ENCODE measurements at places on chromosomes 2 and 18.

- DNase-seq = no peak
Measured at GRCh38 chr2:181999911-182000310, 14.3 kb downstream of the PPP1R1C start.

DNA sequence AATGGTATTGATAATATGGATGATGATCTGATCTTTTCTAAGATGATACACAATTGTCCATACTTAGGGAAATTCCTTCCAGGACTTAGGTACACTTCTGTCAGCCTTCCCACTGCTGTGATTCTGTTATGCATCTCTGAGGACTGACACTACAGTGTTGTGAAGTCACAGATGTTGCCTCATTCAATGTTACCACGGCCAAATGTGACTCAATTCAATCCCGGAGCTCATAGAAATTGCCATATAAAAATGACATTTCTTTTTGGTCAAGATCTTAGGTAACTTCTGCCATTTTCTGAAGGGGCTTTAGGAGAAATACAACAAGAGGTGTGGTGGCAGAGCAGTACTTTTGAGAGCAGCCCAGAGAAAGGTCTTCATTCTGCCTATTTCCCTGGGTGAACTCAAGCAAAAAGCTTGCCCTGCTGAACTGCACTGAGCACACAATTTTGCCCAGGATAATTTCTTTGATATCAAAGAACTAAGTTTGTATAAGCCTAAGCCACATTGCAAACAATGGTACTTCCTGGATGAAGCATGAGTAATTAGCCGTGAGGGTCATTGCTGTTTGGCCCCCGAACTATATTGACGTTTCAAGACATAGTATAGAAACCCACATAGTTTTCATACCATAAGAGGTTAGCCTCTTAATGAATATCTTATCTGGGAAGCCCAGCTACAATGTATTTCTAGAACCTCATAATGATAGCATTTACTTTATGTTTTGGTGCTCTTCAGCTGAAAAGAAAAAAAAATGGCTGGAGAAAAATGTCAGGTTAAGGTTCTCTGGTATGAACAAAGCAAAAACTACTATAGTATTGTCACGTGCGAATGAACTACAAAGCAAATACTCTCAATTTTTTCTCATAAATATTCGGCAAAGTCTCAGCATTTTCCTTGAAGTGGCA is 437.4 kb downstream of the MEIS1 start:
- DNase-seq = peak; percentile 69

DNA sequence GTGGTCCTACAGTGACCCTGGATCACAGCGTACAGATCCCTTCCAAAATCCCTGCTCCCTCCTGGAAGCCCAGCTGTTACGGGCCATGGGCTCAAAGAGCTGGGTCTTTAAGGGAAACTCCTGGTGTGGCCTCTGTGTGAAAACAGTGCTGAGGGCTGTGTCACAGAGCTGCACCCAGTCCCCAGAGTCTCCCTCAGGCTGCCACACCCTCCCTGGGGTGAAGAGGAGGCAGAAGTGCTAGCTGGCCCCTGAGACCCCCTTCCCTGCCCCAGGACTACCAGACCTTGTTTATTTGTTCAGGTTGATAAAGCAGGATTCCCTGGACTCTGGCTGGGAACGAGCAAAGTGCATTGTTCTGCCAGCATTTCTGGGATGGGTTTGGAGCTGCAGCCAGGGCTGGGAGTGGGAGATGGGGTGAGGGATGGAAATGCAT is 7.7 kb downstream of the ATOH8 start:
- no peak for DNase-seq

DNA sequence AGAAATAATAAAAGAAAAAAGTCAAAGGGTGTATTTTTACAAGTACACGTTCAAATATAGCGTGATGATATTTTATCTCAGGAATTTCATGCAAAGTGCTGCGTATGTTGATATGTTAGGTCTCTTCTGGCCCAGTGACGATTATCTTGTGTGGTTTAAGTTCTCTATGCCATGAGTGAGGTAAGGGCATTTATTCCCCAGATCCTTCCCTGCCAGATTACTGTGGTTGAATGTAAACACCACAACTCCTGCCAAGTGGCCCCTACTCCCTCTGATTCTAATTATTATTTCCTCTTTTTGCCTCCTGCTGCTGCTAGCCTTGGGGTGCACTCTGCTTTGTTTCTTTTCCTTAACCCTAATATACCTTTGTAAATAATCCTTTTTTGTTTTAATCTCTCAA is 12.2 kb downstream of the SCN2A start:
- DNase-seq = no peak

DNA sequence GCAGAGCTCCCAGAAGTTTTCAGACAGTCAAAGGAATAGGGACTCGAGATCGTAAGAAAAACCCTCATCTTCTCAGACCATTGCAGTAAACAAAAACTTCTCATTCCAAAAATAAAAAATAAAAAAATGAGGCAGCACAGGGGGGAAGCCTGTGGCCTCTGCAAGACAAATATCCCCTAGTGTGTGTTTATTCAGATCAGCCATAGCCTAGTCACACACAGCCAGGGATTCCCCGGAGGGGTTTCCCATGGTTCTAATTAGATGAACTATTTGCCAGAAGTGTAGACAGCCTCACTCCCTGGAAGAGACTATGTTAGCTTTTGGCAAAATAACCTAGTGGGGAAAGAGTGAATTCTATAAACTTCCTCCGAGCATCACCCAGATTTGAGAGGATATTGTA is 122.9 kb upstream of the KLF7 start:
- DNase-seq = no peak

- DNase-seq = no peak
Measured at GRCh38 chr2:60899892-60900249, 18.5 kb downstream of the REL start.

- no peak for DNase-seq
Measured at GRCh38 chr2:10382354-10383061, 65.6 kb downstream of the ODC1 start.

DNA sequence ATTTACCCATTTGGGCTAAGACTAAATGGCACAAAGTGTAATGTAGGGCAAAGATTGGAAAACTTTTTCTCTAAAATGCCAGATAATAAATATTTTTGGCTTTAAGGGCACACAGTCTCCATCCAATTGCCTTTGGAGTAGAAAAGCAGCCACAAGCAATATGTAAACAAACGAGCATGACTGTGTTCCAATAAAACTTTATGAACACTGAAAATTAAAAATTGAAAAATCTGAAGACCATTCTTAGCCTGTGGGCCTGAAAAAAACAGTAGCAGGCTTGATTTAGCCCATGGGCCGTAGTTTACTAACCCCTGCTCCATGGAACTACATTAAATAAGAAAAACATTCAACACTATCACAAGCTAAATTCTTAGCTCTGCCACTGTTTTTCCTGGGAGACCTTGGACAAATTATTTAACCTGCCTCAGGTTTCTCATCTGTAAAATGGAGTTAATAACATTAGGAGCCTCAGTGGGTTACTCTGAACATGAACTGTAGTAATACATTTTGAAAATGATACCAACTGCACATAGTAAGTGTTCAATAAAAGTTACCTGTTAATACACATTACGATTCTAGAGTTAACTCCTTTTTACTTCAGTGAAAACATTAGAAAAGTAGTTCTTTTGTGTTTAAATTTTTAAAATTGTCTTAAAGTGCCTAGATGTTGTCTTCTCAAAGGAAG is 1.3 kb downstream of the IFIH1 start:
- no peak for DNase-seq

DNA sequence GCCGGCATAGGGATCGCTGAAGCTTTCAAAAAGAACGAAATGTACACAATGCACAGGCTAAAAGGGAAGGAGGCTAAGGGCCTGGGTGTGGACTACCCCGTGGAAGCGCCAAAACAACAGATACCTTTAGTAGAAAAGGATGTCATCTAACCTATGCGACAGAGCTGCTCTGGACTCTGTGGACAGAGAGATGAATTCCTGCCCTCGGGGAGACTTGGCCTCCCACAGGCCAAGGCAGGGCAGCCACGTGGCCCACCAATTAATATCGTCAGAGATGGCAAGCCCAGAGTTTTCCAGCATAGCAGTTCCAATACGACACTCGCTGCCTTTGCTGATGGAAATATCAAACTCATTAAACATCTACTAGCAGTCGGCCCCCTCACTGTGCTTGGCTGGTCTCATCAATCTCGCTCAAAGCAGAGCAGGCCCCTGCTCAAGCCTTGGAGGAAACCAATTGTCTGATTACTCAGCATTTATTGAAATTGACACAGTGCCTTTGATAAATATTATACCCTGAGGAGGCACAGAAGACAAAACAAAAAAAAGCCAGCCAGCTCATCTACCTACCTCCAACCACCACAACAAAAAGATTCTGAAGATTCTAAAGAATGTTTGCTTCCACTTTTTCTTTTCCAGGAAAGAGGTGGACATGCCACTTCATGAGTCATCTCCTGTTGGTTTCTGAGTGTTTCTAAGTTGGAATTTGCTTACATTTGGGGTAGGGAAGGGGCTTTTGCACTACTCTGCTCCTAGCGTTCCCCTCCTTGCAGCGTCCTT is 79.0 kb upstream of the ACAA2 start:
- peak; percentile 34 for DNase-seq

DNA sequence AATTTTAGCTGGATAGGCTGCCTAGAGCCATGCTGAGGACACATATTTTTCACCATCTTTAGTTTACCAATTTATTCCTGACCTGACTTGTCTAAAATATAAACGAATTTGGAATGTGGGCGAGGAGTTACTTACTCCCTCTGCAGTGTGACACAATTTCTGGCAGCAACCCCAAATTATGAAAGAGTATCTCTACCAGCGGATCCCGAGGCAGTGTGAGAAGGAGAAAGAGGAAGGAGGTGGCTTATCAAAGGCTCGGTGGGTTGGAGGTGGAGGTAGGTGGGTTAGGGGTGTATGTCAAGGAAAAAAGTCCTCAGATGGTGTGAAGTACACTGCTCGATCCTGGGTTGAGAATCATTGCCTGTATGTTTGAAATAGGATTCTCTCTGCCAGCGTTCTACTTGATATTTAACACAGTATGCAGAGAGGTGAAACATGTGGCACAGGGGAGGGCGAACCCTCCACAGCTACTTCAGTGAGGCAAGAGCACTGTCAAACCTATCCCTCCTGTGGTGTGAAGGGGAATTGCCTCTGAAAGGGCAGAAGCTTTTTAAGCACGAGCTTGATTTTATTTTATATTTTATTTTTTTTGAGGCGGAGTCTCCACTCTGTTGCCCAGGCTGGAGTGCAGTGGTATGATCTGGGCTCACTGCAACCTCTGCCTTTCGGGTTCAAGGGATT is 76.0 kb downstream of the RFTN2 start:
- DNase-seq = peak; percentile 10

GRCh38 chr2:43159797-43160196 is 66.6 kb downstream of the ZFP36L2 start:
- DNase-seq = no peak

DNA sequence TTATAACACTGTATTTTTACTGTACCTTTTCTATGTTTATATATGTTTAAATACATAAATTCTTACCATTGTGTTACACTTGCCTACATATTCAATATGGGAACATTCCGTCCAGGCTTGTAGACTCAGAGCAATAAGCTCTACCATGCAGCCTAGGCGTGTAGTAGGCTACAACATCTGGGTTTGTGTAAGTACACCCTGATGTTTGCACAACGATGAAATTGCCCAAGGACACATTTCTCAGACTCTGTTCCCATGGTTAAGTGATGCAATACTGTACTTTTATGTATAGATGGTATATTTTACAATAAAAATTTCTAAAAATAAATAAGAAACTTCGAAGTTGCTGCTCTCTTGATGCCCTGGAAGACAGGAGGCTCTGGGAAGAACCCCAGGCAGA is 38.4 kb downstream of the YPEL5 start:
- no peak for DNase-seq

DNA sequence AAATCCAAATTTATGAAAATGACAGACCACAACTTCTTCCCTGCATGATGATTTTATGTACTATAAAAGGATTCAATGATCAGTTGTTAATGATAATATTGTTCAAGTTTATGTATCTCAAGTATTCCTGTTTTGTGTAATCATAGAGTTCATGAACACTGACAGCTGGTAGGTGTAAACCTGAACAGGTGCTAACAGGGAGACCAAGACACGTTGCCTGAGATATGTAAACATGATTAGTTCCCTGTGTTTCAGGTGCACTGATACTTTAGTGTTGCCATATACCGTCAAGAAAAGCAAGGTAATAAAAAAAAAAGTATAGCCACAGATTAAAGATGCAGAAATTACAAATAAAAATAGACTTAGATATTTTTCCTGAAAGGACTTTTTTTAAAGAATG is 131.8 kb downstream of the BAZ2B start:
- DNase-seq = no peak
